Effector memory CD8-positive, alpha-beta T cell (primary cell): ENCODE measurements at places on chromosomes 3 and 15.

DNA sequence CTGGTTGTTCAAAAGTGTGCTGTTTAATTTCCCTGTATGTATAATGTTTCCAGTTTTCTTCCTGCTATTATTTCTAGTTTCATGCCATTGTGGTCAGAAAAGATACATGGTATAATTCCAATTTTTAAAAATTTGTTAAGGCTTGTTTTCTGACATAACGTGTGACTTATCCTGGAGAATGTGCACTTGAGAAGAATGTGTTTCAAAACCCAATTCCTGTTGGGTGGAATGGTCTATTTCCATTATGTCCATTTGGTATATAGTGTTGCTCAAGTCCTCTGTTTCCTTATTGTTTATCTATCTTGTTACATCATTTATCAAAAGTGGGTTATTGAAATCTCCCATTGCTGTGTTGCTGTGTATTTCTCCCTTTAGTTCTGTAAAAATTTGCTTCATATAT, 215.4 kb downstream of the GREM1 start:
- no peak for DNase-seq

GRCh38 chr15:88187195-88187594, 69.3 kb downstream of the NTRK3 start:
- no peak for DNase-seq

DNA sequence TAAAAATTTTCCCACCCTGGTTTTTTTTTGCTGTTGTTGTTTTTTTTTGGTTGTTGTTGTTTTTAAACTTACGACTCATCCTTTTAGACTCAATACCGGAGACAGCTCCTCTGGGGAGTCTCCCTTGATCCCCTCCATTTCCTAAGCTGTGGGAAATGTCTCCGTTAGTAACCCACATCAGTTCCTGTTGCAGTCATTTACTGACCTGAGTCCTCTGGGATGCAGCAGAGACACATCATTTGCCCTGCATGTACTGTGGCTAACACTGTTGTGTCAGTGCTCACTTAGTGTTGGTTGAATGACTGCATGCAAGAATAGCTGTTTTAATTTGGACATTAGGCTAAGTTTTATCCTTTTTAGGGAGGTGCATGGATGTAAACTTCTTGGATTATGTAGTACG, 83.8 kb downstream of the MBNL1 start:
- no peak for DNase-seq

GRCh38 chr15:85751291-85752123, 43.2 kb downstream of the KLHL25 start:
- DNase-seq, result no peak

GRCh38 chr15:69060041-69060481, 45.6 kb downstream of the NOX5 start:
- DNase-seq, result no peak
